Natural killer cell treated with Interleukin-12 subunit alpha and Interleukin-12 subunit beta and Interleukin-15 and Interleukin-18, amount 100 ng/mL, for 72 hours (primary cell): ENCODE measurements at places on chromosomes 7 and 10. TPM values are rescaled to one million over a fixed set of nuclear protein-coding genes. Genes with fewer than 3 reads are reported as not detected.

DNA sequence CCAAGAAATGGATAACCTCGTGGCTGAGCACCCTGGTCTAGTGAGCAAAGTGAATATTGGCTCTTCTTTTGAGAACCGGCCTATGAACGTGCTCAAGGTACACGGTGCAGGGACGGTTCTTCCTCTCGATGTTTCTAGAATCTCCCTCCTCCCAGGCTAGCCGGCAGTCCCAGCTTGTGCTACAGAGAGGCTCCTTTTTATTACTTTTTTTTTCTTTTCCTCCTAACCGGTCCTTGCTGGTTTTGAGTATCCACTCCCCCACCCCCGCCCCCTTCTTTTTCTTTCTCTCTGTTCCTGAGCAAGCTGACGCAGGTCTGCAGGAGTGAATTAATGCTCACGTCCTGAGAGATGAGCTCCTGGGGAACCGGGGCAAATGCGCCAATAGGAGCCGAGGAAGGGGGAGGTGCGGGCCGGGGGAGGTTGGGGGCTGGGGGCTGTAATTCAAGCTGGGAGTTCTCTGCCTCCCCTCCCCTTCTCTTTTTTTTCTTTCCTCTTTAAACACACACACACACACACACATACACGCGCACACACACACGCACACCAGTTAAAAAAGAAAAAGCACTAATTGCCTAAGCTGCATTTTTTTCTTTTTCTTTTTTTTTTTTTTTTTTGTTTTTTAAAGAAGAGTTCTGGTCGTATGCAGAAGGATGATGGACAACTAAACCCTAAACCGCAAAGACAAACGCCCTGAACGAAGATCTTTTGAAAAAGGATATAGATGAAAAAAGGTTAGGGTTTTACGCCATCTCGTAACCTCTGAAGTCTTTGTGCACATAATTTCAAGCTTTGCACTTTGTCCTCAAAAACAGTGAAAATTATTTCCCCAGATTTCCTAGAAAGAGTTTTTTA lies 6.6 kb downstream of the CPA2 start:
- DNase-seq, result no peak

The MEIG1 gene
- total RNA-seq, result not detected

- no peak for DNase-seq
These were observed 59.6 kb downstream of the RUNDC3B start for GRCh38 chr7:87687653-87688254.

- DNase-seq, result no peak
These were observed 168.3 kb downstream of the SLIT1 start for GRCh38 chr10:97017474-97017903.

DNA sequence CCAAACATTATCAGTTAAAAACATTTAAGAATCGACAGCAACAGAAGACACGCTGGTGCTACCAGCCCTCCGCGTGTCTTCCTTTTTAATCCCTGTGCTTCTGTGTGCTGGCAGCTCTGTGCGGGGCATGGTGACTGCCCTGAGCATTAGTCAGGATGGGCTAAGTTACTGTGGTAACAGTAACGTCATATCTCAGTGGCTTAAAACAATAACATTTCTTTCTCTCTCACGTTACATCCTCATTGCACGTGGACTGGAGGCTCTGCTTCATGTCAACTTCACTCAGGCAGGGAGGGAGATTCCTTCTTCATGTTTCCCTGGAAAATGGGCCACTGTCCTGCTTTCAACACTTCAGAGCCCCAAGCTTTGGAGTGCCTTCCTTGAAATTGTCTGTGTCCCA lies 378.5 kb downstream of the CCSER2 start:
- DNase-seq, result no peak

GRCh38 chr10:88661018-88661417 lies 3.2 kb upstream of the LIPF start:
- DNase-seq, result no peak
